Fibroblast of skin of left quadriceps (primary cell): ENCODE measurements at places on chromosomes 16 and 17.

DNA sequence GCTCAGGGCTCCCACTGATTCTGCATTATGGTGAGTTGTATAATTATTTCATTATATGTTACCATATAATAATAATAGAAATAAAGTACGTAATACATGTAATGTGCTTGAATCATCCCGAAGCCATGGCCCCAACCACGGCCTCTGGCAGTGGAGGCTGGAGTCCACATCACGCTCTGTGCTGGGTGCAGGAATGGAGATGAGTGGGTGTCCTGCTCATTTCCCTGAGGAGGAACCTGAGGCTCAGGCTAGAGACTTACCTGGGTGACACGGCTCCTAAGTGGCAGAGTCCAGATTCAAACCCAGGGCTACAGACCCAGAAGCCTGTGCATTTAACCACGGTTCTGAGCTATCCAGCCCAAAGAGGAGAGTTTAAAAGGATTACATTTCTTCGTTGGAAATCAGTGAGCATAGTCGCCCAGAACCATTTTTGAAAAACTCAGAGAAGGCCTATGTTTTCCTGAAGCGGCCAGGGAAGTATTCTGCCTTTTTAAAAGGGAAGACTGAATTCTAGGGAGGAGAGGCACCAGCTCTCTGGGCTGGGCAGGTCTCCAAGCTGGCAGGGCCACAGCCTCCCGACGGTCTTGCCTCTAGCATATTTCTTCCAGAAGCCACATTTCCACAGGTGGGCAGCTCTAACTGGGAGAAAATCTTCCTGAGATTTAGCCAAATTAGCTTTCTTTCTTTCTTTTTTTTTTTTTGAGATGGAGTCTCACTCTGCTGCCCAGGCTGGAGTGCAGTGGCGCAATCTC, 6.7 kb downstream of the IL4R start:
- DNase-seq, result no peak

DNA sequence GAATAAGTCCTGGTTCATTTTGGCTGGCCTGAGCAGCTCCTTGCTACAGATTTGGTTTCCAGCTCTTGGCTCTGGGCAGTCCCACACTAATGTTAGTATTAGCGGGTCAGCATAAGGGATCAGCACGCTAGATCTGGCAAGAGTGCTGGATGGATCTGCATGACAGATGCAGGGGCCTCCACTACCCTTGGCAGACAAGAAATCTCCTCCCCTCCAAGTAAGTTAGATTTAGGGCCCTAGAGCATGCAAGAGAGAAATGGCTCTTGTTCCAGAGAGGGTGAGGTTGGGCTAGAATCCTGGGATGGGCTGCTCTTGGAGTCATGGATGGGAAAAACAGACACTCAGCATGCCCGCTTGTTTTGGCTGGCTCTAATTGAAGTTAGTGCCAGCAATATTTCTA, 414.3 kb downstream of the RBFOX1 start:
- DNase-seq, result no peak

DNA sequence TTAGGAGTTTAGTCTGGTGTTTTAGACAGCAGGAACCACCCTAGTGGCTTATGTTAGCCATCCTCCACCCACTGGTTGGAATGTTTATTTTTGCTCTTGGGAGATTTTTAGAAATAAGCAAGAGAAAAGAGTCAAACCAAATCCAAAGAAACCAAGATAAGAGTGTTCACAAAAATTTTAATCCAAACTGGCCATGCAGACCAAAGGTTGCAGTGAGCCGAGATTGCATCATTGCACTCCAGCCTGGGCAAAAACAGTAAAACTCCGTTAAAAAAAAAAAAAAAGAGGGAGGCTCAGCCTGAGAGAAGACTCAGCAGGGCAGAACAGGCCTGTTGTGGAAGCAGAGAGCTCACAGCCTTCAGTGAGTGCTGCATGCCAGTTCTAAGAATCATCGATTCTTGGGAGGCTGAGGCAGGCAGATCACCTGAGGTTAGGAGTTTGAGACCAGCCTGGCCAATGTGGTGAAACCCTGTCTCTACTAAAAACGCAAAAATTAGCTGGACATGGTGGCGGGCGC, 12.2 kb upstream of the C16orf54 start:
- peak; percentile 12 for DNase-seq

GRCh38 chr16:4591706-4592470, 22.8 kb downstream of the UBALD1 start:
- DNase-seq, result no peak

- no peak for DNase-seq
These were observed 30.9 kb downstream of the SERPINF1 start for GRCh38 chr17:1792495-1793446.

DNA sequence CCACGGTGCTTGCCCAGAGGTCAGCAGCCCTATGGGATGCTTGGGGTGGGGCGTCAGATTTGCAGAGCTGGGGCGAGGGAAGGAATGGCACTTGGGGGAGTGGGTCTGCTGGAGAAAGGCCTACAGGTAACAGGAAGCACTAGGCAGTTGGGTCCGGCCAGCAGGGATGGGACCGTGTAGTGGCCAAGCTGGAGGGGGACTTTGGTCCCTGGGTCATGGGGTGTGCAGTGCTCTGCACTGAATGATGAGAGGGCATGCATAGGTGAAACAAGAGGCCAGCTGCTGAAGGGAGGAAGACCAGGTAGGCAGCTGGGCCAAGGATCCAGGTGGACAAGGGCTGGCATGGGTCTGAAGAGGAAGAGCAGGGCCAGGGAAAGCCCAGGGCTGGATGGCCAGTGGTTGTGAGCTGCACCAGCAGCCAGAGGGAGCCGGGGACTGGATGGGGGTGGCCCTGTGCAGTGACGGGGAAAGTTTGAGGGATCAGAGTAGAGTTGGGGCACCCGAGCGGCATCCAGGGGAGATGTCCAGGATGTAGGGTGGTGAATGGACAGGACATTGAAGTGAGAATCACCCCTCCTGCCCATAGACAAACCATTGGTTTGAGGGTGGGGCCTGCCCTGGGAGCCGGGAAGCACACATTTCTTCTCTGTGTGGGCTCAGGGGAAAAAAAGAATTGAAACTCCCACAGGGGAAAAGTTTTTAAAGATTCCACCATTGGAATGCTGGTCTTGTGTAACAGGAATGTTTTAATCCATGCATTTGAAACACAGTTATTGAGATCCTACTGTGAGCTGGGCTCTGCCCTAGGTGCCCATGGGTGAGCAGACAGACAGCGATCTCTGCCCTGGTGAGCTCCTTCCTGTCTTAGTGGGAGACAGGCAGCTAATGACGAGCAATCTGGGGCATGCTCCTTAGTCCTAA, 25.1 kb downstream of the RAI1 start:
- DNase-seq, result no peak

- no peak for DNase-seq
These were observed 13.2 kb upstream of the RGS9 start for GRCh38 chr17:65123757-65124675.

DNA sequence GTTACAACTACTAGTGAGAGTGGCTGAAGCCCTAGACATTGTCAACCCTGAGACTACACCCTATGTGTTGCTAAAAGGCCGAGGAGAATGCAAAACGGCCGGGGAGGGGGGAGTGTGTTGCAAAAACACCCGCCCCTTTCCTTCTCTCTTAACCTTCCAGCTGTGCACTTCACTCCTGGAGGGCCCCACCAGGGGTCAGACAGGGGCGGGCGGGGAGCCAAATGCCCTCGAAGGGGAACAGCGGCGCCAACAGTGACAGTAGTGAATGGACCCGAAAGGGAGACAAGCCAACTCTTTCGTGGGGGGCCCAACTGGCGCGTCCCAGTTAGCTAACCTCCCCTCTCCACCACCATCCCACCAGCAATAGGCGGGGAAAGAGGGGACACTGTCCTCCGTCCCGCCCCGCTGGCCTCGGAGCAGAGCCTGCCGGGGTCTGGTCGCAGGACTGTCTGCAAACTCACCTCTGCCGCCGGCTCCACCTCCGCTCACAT, 352 bp downstream of the MARF1 start:
- DNase-seq, result no peak

- no peak for DNase-seq
These were observed 77.5 kb downstream of the RPGRIP1L start for GRCh38 chr16:53626161-53626560.

DNA sequence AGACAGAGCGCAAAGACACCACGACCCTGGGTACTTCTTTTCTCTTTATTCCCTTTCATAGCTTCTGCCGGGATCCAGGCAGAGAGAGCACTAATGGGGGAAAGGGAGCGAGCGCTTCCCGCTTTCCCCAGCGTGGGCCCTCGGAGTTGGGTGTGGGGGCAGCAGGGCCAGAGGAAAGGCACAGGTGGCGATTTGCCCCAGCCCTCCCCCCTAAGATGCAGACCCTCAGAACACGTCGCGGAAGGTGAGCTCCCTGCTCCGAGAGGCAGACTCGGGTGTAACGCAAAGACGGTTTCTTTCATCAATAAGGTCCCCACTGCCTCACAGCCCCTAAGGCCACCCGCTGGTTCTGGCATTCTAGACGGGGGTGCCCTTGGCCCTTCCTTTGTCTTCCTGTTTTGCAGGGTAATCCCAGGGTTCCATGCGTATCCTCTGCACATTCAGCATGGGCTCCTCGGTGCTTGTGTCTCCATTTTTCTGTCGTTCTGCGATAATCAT, 570 bp upstream of the NME3 start:
- no peak for DNase-seq

GRCh38 chr17:43671755-43672519, 10.2 kb upstream of the MEOX1 start:
- DNase-seq, result no peak

DNA sequence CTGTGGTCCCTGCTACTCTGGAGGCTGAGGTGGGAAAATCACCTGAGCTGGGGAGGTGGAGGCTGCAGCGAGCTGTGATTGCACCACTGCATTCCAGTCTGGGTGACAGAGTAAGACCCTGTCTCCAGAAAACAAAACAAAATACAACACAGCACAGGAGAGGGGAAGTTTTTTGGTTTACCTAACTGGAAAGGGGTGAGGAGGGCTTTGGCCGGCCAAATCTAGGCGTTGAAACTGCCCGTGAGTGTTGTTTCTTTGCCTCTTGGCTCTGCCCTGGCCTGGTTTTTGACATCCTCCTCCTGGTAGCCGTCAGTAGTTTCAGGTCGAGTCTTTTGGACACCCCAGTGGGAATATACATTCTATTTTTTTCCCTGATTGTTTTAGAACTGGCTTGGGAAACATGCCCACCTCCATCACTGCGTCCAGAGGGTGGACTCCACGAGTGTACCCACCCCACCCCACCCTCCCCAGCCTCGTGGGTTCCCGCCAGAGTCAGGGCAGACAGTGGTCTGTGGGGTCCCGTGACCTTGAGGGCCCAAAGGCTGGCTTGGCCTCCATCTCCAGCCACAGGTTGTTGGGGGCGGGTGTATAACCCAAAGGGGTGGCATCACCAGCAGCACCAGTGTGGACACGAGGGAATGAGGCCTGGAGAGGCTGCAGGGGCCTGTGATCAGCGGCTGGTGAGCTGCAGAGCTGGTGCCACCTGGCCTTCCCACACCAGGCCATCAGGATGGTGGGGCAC, 42.7 kb downstream of the NT5M start:
- DNase-seq, result no peak

DNA sequence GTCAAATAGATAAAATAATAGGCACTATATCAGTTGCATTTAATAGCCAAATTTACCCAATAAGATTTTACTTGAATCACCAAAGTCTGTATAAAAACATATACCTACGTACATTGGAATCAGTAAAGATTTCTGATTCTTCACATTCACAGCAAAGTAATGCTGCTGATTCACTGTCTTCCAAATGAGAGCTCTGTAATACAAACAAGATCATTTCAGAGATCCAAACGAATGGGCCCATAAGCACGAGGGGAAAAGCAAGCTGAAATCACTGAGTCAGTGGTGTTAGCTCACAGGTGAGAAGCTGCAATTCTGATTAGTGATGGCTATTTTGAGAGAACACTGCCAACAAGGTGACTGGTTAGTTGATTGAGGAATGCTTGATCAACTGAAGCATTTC, 81.3 kb downstream of the SSH2 start:
- no peak for DNase-seq

GRCh38 chr16:72649254-72649944, 398.5 kb downstream of the ZFHX3 start:
- no peak for DNase-seq

- no peak for DNase-seq
These were observed 403.1 kb upstream of the CDH11 start for GRCh38 chr16:65524997-65525396.

- no peak for DNase-seq
These were observed 25.6 kb upstream of the MEIOC start for GRCh38 chr17:44630703-44631102.

GRCh38 chr17:81162491-81162890, 2.8 kb upstream of the PVALEF start:
- DNase-seq, result no peak

DNA sequence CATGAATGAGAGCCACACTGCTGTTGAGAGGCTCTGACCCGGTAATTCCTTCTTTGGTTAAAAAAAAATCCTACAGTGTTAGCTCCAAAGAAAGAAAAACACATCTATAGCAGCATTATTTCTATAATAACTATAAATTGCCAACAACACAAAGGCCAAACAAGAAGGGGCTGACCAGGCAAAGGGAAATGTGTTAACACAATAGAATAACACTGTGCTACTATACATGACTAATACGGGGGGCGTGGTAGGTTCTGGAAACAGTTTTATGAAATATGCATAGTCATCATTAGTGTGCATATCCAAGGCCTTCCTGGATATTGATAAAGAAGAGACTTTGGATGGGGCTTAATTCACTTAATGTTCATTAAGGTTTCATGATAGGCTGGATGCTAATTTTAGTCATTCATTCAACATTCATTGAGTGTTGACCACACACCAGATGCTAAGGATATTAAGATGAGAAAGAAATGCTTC, 50.0 kb upstream of the CCL1 start:
- DNase-seq, result no peak

DNA sequence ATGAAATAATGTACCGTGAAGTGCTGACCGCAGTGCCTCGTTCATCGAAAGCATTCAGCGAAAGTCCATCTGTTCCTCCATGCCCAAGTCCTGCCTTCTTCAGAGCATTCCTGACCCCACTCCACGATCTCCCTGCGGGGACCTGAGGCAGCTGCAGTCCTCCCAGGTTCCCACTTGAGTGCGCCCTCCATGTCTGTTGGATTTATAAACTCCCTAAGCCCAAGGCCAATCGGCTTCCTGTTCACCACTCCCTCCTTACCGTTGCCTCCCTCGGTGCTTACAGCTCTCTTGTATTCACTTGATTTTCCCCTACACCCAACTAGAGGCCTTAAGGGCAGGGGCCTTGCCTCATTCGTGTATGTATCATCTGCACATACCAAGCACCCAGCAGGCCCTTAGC, 2.8 kb downstream of the RAD51D start:
- DNase-seq, result no peak

DNA sequence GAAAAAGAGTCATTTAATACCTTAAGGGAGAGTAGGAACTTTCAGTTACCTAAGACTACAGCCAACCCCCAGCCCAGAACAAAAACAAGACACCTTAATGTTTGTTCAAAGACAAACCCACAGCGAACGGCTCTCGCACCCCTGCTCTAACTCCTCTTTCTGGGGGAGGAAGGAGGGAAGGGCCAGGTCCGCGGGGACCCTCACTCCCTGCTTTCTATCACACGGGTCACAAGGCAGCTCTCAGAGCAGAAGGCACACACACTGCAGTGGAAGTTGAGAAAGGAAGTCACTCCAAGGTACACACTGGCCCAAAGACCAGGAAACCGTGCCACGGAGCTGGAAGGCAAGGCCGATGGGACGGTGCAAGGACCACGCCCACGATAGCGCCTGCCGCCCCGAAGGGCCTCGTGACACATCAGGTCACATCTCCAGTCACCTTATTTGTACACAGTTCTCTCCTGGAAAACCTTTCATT, 10.0 kb downstream of the LITAFD start:
- DNase-seq, result no peak
